ENCODE measurements at places on chromosomes 6 and 20.

- DNase-seq, result no peak
These were observed 72.7 kb downstream of the SOX4 start for GRCh38 chr6:21666201-21666691.

- no peak for DNase-seq
These were observed 183.4 kb upstream of the AKAP12 start for GRCh38 chr6:151056230-151056907.

DNA sequence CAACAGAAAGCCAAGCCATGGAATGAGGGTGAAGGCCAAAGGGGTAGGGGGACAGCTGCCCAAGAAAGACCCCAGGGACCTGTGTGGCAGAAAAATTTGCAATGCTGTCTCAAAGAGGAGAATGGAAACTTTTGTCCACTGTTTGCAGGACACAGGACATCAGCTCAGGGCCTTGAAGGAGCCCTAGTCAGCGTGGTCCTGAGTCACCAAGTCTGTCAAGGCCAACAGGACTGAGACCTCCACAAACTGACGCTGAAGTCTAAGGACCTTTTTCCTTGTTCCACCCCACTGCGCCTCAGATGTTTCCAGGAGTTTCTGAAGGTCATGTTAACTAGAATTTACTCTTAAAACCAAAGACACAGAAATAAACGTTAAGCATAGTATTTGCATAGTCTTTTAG, 31.8 kb upstream of the AVP start:
- no peak for DNase-seq

DNA sequence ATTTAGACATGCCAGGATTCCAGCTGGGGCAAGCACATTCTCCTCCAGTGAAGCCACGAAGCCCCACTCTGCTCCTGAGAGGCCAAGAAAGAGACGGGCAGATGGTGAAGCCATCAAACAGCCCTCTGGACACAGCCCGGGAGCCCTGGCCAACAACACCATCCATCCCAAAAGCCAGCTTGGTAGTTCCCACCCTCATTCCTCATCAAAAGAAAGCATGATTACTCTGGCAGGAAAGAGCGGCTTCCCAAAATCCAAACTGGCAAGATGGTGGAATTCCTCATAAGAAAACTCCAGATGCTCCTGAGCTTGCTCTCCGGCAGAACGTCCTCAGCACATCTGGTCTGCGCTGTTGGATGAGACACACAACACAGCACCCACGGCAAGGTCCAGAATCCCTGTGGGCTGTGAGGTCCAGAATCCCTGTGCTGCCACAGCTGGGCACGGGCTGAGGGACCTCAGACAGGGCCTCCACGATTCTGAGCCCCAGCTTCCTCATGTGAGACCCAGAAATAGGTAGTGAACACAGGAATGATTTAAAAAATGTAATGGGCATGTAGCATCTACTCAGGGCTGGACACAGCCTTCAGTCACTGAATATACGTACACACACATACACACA, 52.6 kb downstream of the THBS2 start:
- no peak for DNase-seq

DNA sequence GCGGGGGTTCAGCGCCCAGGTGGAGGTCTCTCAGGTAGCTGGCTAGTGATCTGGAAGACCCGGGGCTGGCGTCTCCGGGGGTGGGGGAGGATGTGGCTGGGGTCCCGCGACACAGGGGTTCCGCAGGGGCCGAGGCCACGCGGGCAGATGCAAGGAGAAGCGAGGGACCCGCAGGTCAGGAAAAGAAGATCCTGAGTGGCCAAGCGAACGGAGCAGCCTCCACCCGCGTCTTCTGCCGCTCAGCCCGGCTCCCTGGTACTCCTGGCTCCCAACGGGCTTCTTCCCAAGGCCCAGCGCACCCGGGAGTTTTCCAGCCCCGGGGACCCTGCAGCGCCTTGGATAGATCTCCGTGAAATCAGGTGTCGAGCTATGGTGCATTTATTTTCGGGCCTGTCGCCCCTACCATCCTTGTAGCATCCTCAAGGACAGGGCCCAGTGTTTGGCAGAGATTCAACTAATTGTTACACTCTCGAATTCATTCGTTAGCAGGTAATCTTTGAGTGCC, 682 bp upstream of the CHD6 start:
- no peak for DNase-seq

GRCh38 chr6:125815080-125815910, 24.5 kb downstream of the NCOA7 start:
- DNase-seq, result no peak

- no peak for DNase-seq
These were observed 792.8 kb upstream of the EYS start for GRCh38 chr6:66499851-66500250.

- no peak for DNase-seq
These were observed 54.8 kb upstream of the MAP7 start for GRCh38 chr6:136604928-136605510.

DNA sequence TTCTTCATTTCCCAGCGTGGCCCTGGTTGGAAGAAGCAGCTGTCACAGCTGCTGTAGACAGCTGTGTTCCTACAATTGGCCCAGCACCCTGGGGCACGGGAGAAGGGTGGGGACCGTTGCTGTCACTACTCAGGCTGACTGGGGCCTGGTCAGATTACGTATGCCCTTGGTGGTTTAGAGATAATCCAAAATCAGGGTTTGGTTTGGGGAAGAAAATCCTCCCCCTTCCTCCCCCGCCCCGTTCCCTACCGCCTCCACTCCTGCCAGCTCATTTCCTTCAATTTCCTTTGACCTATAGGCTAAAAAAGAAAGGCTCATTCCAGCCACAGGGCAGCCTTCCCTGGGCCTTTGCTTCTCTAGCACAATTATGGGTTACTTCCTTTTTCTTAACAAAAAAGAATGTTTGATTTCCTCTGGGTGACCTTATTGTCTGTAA, 292.7 kb downstream of the ESR1 start:
- DNase-seq, result no peak

- DNase-seq, result no peak
These were observed 59.4 kb downstream of the ME1 start for GRCh38 chr6:83371423-83371822.

DNA sequence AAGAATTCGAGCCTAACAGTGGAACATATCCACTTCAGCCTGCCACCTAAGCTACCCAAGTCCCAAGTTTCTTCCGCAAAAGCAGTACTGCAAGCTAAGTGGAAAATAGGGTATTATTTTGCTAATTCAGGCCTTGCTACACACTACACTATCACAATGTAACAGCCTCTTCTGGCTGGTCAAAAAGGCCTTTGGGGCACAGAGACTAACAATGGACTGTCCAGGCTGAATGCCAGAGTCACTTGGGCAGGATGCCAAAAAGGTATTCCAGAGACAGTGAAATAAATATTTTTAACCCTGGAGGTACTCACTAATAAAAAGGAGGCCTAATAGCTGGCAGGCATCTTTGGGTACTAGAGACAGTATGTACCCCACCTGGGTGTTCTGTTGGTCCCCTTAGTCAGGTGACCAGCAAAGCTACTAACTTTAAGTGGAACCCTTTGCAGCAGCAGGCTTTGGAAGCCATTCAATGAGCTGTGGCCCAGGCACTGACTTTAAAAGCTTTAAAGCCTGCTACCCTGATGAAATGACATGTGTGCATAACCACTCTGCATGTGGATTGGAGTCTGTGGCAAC, 692.1 kb downstream of the HTR1B start:
- no peak for DNase-seq

Data from activated T-cell treated with anti-CD3 and anti-CD28 coated beads for 4 hours (primary cell).